ENCODE measurements at places on chromosomes 13 and 19.

GRCh38 chr13:65943708-65944107 lies 1286.4 kb downstream of the PCDH9 start:
- no peak for DNase-seq

- DNase-seq = no peak
Measured at GRCh38 chr19:19062454-19063182, 1.2 kb upstream of the SLC25A42 start.

DNA sequence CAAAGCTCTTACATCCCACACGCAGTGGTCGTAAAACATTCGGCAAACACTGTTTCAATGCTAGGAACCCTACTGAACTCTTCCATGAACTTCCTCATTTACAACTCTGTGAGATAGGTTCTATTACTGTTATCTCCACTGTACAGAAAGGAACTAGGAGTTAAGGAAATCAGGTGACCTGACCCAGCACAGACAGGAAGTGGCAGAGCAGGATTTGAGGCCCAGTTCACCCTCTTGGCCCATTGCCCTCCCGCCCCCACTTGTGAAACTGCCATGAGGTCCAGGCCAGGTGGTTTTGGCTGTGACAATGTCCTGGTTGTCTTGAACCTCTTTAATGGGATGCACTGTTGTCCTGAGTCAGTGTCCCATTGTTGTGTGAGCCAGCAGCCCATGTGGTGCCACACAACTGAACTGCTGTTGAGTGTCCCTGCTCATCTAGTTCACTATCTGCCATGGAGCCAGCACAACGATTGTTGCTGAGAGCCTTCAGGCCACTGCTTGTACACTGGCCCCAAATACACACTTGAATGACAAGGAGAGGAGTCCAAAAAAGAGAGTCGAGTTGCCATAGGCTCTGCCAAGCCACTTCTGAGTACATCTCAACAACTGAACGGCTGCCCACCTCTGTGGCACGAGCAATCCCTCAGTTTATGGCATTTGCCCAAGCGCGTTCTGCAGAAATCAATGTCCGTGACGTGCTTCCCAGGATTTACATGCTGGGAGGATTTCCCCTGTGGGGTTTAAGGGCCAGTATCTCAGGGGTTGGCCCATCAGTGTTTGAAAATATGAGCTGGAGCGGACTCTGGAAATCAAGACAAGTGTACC lies 484.6 kb downstream of the TSHZ3 start:
- no peak for DNase-seq

GRCh38 chr13:93496985-93497673 lies 270.5 kb downstream of the GPC6 start:
- no peak for DNase-seq

GRCh38 chr19:1245494-1246264 lies 2.7 kb upstream of the MIDN start:
- no peak for DNase-seq

DNA sequence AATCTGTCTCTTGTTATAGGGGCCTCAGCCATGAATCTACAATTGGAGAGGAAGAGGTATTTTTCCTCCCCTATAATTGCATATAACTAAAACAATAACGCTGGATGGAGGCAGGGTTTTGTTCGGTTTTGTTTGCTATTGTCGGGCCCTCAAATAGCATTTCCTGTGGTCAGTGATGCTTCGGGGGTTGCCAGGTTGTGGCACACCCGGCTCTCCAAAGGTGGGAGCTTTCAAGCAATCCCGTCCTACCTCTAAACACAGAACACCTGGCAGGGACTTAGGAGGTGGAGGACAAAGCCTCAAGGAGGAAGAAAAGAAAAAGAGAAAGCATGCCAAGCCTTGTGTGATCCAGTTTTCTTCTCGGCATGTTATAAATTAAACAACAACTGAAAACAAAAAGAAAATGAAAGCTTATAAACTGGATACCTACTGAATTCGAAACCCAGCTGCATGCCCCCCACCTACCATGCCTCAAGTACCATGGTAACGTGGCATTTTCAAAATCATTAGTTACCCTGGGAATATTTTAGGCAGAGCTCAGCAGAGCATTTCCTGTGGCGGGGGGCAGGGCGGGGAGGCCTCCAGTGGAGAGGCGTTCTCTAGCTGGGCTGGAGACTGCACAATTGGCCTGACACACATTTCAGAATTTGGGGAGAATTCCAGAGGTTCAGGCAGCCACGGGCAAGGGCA lies 213.8 kb downstream of the DCLK1 start:
- DNase-seq = no peak

DNA sequence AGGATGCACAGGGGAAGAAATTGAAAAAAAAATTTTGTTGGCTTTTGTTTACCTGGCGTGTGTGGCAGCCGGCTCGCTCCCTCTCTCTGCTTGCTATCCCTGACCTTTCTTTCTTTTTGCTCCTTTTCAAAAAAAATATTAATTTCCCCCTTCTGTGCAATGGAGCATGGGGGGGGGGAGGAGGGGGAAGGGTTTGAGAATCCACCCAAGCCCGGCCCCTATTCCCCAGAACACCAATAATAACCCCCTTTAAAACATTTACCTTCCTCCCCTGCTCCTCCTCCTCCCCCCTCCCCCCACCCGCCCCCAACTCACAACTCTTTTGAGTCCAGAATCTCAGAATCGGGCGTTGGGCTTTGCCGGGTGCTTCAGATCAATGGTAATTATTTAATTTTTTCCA lies 28.4 kb downstream of the NFIX start:
- no peak for DNase-seq

All from activated T-cell treated with anti-CD3 and anti-CD28 coated beads for 4 hours (primary cell).